ENCODE measurements at places on chromosomes 7 and 10.
A peak's percentile ranks its signal among the peaks of the same experiment; 100 is the strongest.

DNA sequence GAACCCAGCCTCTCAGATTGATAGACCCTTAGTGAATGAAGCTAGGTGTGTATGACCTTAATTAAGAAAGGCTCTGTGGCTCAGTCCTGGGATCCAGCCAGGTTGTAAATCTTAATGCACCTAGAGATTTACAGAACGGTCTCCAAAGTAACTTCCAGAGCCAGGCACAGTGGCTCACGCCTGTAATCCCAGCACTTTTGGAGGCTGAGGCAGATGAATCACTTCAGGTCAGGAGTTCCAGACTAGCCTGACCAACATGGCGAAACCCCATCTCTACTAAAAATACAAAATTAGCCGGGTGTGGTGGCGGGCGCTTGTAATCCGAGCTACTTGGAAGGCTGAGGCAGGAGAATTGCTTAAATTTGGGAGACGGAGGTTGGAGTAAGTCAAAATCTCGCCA, 24.3 kb downstream of the CALHM2 start:
- H3K27ac ChIP-seq: no peak overlapping the region
- no peak for DNase-seq
- no peaks in the 10 kb centered on the region for H3K27me3 ChIP-seq
- H3K36me3 ChIP-seq: peaks cover 11% of the 10 kb centered on the region
- H3K4me1 ChIP-seq: no peaks in the 10 kb centered on the region
- no peak overlapping the region for H3K4me3 ChIP-seq

DNA sequence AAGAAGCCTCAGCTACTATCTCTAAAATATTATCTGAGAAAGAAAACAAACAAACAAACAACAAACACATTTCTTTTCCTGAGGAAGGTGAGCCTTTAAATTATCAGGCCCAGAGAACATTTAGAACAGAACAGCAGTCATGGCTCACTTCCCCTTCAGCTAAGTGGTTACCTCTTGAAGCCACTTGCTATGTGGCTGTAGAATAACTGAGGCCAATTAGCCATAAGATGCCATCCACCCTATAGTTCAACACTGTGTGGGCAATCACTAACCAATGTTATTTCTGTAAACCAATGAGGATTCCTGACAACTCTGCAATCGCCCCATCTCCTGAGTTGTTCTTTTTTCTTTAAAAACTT, 3.7 kb upstream of the UPP1 start:
- no peak for DNase-seq
- peaks cover 2% of the 10 kb centered on the region for H3K4me1 ChIP-seq

DNA sequence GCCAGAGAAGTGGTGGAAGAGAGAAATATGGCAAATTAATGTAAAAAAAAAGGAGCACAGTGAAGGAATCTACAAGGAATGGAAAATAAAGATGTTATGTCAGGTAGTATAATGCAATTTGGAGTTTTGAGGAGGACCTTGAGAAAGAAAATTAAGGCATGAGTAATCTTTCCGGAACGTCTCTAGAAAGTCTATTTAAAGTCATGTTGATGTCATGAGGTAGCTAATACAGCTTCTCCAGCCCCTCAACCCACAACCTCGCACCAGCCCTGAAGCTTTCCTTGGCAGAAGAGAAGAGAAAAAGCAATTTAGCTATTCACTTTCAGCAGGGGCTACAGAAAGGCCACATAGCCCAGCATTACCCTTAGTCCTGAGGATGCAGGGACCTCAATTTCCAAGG, 22.5 kb downstream of the TRDMT1 start:
- no peaks in the 10 kb centered on the region for H3K4me1 ChIP-seq
- H3K4me3 ChIP-seq: no peak overlapping the region
- no peaks in the 10 kb centered on the region for H3K27me3 ChIP-seq
- DNase-seq: no peak
- H3K27ac ChIP-seq: no peak overlapping the region

DNA sequence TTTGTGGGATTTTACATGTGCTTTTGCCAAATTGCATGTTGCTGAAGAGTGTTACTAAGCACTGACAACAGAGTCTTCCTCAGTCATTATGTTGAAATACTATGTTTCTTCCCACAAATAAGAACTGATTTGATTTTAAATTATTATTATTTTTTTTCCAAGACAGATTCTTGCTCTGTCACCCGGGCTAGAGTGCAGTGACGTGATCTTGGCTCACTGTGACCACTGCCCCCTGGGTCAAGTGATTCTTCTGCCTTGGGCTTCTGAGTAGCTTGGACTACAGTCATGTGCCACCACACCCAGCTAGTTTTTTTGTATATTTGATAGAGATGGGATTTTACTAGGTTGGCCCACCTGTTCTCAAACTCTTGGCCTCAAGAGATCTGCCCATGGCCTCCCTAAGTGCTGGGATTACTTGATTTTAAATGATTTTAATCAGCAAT, 42.3 kb downstream of the MINPP1 start:
- H3K27me3 ChIP-seq: no peaks in the 10 kb centered on the region
- H3K36me3 ChIP-seq: no peaks in the 10 kb centered on the region
- peak; percentile 59 for DNase-seq
- peaks cover 7% of the 10 kb centered on the region for H3K4me1 ChIP-seq

- H3K4me3 ChIP-seq: no peak overlapping the region
- no peaks in the 10 kb centered on the region for H3K36me3 ChIP-seq
- H3K27me3 ChIP-seq: no peaks in the 10 kb centered on the region
- H3K27ac ChIP-seq: no peak overlapping the region
Measured at GRCh38 chr7:138064856-138065357, 11.4 kb upstream of the AKR1D1 start.

- no peaks in the 10 kb centered on the region for H3K4me1 ChIP-seq
- no peaks in the 10 kb centered on the region for H3K27me3 ChIP-seq
- DNase-seq: no peak
Measured at GRCh38 chr7:155192961-155193640, 104.6 kb upstream of the INSIG1 start.
